ENCODE measurements at places on chromosomes 1 and 21.

DNA sequence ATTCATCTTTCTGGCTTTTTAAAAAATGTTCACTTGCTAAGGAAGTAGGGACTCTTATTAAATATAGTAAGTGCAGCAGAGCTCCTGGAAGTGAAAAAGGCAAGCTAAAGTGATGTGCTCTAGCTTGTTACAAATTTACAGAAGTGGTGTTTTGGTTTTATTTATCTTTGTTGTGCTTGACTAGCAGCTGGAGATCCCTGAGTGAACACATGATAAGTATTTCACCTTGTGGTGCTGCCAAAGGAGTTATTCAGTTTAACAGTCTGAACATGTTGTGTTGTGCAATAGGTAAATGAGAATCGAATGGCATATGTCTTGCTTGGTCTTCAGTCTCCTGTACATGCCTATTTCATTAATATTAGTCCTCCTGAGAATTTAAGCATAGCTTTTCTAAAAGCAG, 315.7 kb downstream of the TPR start:
- DNase-seq, result no peak

DNA sequence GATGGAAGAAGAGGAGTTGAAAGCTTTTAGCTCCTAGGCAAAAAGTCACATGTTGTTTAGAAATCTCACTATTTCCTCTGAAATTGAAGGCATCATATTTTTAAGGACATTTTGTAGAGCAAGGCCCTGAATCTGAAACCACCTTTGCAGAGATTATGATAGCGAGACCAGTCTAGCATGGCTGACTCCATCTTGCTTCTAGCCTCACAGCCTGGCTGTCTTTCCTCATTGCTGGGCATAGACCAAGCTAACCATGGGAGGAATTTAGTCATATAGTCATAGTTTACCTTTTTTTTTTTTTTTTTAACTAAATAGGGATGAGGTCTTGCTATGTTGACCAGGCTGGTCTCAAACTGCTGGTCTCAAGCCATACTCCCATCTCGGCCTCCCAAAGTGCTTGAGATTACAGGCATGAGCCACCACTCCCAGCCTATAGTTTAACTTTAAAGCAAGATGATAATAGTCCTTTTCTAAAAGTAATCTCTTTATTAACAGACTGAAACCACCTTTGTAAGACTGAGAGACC, 42.2 kb upstream of the ZNF326 start:
- no peak for DNase-seq

DNA sequence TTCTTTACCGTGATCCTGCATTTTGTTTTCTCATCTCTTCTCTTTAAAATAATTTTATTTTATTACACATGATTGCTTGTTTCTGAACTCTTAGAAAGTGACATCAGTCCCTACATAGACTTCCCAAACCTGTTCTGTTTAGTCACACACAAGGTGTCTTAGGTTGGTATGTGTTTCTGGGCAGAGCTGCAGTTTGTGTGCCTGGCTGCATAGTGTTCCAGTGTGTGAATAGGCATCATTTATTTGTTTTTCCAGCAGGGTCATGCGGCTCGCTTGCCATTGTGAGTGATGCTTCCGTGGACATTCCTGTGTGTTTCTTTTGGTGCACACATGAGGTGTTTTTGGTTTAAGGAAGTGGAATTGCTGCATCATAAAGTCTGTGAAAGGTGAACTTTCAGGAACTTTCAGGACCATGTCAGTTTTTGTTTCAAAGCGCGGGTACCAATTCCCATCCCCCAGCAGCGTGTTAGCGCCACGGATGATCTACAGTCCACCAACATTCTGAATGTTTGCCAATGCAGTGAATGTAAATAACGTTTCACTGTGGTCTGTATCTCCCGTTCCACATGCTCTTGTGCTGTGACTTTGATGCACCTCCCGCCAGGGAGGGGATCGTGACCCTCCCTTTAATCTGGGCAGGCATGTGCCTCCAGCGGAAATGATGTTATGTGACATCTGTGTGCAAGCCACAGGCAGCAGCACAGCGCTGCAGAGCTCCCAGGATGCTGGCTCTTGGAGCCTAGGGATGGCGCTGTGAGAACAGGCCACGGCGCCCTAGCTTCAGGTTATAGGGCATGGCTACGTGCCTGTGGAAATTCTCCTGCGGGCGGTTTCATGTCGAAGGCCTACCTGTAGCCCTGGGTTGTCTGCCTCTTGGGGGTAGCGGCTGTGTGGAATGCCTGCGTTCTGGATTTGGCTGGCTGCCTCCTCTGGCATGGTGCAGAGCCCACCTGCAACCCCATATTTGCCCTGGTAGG, 144.6 kb upstream of the COL6A1 start:
- DNase-seq, result no peak

DNA sequence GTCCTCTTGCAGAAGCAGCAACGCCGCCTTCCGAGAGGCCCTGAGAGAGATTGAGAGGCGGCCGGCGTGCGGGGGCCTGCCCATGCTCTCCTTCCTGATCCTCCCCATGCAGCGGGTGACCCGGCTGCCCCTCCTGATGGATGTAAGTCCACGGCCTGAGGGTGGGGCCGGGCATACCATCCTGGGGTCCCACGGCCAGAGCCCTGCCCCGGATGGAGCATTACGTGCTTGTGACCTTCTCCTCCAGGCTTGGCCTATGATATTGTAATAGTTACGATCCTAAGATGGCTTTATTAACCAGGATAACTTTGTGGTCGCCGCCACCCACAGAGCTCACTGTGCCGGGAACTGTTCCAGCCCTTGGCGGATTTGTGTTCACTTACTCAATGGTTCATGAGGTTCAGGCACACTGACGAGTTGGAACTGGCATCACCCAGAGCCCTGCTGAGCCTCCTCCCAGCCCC, 18.9 kb downstream of the ARHGEF16 start:
- DNase-seq, result no peak

DNA sequence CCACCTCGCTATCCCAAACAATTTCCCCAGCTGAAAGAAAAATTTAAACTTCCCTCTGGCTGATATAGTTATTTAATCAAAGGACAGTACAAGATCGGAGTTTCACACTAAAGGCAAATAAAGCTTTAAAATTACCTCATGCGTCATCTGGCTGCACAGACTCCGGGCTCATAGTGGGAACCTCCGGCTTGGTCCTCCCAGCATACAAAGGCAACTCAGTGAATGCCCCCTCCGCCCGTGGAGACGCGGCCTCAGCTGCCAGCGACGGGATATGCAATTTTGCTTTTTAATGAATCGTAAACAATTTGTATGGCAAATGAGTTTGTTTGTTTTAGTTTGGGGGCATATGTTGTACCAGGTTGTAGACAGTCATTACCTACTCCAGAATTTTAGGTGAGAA, 214.6 kb upstream of the NFIA start:
- DNase-seq, result no peak

DNA sequence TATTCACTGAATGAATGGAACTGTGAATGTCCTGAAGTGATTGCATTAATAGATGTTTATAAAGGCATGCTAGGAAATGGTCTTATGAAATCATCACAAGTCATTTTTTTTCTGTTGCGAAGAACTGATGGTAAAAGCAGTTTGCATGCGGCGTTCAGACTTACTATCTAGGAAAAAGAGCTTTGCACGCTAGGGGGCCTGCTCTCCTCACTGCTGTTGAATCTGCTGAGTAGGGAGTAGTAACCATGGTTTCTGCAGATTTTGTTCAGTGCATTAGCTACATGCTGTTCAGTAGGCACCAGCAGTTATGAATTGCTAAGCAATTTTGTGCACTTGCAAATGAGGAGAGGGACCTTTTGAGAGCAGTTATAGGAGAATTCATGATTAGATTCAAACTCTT, 57.9 kb downstream of the CENPF start:
- DNase-seq, result no peak

DNA sequence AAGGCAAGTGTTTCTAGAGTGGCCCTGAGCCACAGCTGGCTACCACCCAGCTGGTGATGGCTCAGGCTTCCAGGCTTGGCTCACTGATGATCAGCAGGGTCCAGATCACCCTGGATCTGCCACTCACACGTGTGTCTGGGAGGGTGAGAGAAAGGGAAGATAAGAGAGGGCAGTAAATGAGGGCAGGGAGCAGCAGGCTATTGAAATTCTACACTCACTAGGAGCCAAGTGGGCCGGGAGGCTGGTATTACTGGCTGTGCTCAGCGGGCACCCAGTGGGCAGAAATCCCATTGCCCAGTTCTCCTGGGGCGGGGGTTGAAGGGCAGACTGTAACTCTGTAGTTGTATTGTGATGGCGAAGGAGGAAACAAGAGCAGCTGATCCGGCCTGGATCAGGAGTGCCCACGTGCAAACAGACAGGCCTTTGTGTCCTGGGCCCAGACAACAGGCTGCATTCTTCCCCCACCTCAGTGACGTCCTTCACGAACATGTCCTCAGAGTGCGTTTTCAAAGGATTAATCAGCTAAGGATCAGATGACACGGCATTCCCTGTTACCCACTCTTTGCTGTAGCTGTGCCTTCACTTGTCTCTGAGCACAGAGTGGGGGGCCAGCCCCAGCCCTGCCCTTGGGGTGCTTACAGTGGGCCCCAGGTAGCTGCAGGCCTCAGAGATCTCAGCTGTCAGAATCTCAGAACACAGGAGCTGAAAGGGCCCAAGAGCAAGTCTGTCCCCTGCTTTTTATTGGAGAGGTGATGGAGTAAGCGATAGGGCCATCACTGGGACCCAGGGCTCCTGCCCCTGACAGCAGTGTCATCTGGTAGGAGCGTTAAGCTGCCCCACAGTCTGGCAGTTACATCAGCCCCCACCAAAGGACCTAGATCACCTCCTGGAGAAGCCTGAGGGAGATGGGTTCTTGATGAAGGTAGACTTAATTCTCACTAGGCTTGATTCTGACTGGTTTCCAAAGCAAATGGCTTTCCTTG, 60.5 kb downstream of the ATP1A1 start:
- DNase-seq, result no peak

- no peak for DNase-seq
Measured at GRCh38 chr1:108955881-108956280, 7.4 kb downstream of the CLCC1 start.

DNA sequence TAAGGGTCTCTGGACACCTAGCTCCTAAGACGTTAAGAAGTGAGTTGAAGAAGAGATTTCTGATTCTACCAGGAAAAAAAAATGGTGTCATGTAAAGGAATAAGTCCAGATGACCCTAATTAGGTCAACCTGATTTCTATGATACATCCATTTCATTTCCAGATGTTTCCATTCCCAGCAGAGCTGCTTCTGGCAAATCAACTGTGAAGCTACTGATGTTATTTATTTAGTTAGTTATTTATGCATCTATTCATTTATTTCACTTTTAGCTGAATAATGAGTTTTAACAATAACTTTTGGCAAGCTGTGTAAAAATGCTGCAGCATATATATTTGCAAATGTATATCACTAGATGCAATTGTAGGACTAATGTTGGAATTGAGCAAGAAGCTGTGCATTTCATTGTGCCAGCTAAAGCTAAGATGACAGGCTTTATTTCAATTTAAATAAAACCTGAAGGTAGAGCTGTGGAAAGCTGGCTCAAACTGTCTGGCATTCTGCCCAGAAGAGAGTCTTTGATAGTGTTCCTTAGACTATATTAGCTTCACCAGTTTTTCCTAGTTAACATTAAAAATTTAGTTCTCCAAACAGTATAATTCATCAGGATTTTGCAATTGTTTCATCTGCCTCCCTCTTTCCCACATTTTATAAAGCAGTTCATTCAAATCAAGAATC, 1164.4 kb upstream of the ADGRL4 start:
- DNase-seq, result no peak

DNA sequence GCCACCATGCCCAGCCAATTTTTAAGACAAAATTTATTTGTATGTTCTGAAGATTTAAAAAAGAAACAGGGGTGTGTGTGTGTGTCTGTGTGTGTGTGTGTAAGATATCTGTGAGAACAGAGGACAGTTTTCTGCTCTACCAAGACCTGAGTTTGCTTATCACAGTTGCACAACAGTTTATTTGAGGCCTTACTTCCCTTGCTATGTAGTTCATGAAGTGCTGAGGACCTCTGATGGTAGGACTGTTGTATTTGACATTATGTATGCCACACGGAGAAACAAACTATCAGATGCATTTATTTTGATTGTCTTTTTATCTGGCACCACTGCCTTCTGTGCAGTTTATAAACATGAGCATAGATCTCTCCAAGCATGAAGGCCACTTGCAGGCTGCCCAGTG, 355.2 kb downstream of the PBX1 start:
- DNase-seq, result no peak

Data from NCI-H2081 treated with DMSO at 0.1 percent for 48 hours (cell line).